Smooth muscle cell of the umbilical artery (primary cell): ENCODE measurements at places on chromosomes 6 and 20. TPM values are rescaled to one million over a fixed set of nuclear protein-coding genes. Genes with fewer than 3 reads are reported as not detected.

CCR6 gene
- total RNA-seq: not detected in 2 replicates

NR2E1 gene
- total RNA-seq: not detected in 2 replicates

SMIM26 gene
- 41.4 and 98.9 TPM in 2 replicates for total RNA-seq

KIF13A gene
- 43.1 and 61.7 TPM in 2 replicates for total RNA-seq

FAM209B gene
- not detected in 2 replicates for total RNA-seq

DLK2 gene
- total RNA-seq: 0.30 and 1.6 TPM in 2 replicates

SMLR1 gene
- total RNA-seq: not detected in 2 replicates

RNF39 gene
- total RNA-seq: not detected in 2 replicates

C6orf47 gene
- 16.6 and 22.0 TPM in 2 replicates for total RNA-seq

LY86 gene
- total RNA-seq: not detected in 2 replicates

CCN6 gene
- not detected in 2 replicates for total RNA-seq

MATN4 gene
- total RNA-seq: not detected in 2 replicates

CRIP3 gene
- not detected in 2 replicates for total RNA-seq

R3HDML gene
- total RNA-seq: not detected in 2 replicates

CST3 gene
- 306 and 317 TPM in 2 replicates for total RNA-seq

GPX6 gene
- total RNA-seq: not detected in 2 replicates

COMMD7 gene
- total RNA-seq: 19.6 and 21.9 TPM in 2 replicates

BPIFB2 gene
- not detected in 2 replicates for total RNA-seq

APOM gene
- total RNA-seq: 0.60 and 0.89 TPM in 2 replicates

COL9A1 gene
- not detected in 2 replicates for total RNA-seq

SSTR4 gene
- total RNA-seq: not detected in 2 replicates

ULBP2 gene
- 12.4 and 13.7 TPM in 2 replicates for total RNA-seq

COL19A1 gene
- total RNA-seq: 0.59 and 1.0 TPM in 2 replicates

ZNF311 gene
- total RNA-seq: 1.1 and 1.5 TPM in 2 replicates

B3GALT4 gene
- total RNA-seq: 2.3 and 4.2 TPM in 2 replicates

TBX18 gene
- total RNA-seq: 3.6 and 14.5 TPM in 2 replicates

FOXO3 gene
- 26.1 and 41.9 TPM in 2 replicates for total RNA-seq

CFAP61 gene
- total RNA-seq: 0.32 TPM in 1 of 2 replicates, not detected in the other

ISM1 gene
- total RNA-seq: 0.05 TPM in 1 of 2 replicates, not detected in the other

RSPH9 gene
- total RNA-seq: 0.59 and 0.65 TPM in 2 replicates

TRIM31 gene
- not detected in 2 replicates for total RNA-seq

IRF4 gene
- not detected in 2 replicates for total RNA-seq

POM121L2 gene
- total RNA-seq: not detected in 2 replicates

HLA-DQA2 gene
- total RNA-seq: not detected in 2 replicates

PDYN gene
- not detected in 2 replicates for total RNA-seq

RIMS4 gene
- not detected in 2 replicates for total RNA-seq

APMAP gene
- total RNA-seq: 159 and 192 TPM in 2 replicates

TPMT gene
- 11.3 and 24.0 TPM in 2 replicates for total RNA-seq

OR2H2 gene
- total RNA-seq: not detected in 2 replicates

NCR2 gene
- total RNA-seq: not detected in 2 replicates

PLA2G7 gene
- not detected in 2 replicates for total RNA-seq

FAM83C gene
- total RNA-seq: not detected in 2 replicates

TPD52L1 gene
- 30.3 and 64.7 TPM in 2 replicates for total RNA-seq

SUMO4 gene
- 2.1 and 3.2 TPM in 2 replicates for total RNA-seq

PAQR8 gene
- total RNA-seq: 4.8 and 5.3 TPM in 2 replicates

IMPG1 gene
- total RNA-seq: not detected in 2 replicates

DEFB124 gene
- not detected in 2 replicates for total RNA-seq

ATF6B gene
- total RNA-seq: 18.7 and 28.5 TPM in 2 replicates

PRDM13 gene
- not detected in 2 replicates for total RNA-seq

COL9A3 gene
- 0.30 TPM in 1 of 2 replicates, not detected in the other for total RNA-seq

CLIC5 gene
- not detected in 2 replicates for total RNA-seq

CRISP3 gene
- total RNA-seq: not detected in 2 replicates

RRP36 gene
- total RNA-seq: 81.1 and 91.1 TPM in 2 replicates

SYCP2 gene
- total RNA-seq: 0.32 and 1.2 TPM in 2 replicates

SLC17A1 gene
- total RNA-seq: not detected in 2 replicates

NKAPL gene
- total RNA-seq: 0.89 and 1.9 TPM in 2 replicates

DPPA5 gene
- total RNA-seq: not detected in 2 replicates

MYCT1 gene
- total RNA-seq: 0.46 and 0.59 TPM in 2 replicates
